ENCODE measurements at places on chromosomes 1 and 21. TPM values are rescaled to one million over a fixed set of nuclear protein-coding genes. Genes with fewer than 3 reads are reported as not detected.

GRCh38 chr1:10546896-10547295 is 72.1 kb downstream of the PEX14 start:
- no peak for DNase-seq

- DNase-seq = no peak
Observed at GRCh38 chr1:224149709-224150108, 33.3 kb upstream of the DEGS1 start.

DNA sequence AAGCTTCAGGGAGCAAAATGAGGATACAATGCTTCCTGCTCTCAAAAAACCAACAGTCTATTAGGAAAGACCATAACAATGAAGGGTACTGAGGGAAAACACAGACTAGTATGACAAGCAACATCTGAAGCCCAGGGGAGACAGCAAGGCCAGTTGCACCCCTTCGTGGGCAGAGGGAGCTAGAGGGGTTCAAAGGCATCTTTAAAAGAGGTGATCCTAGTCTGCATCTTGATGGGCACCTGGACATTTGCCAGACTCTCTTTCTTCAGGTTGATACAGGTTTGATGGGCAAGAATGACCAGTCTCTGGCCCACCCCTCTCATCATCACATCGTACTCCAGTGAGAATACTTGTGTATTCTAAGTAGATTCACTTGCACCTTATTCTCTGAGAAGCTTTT is 177.7 kb downstream of the VAV3 start:
- DNase-seq = peak; percentile 37

- no peak for DNase-seq
Observed at GRCh38 chr1:62585469-62586155, 11.7 kb upstream of the ANGPTL3 start.

- DNase-seq = no peak
Observed at GRCh38 chr1:8955406-8955805, 9.7 kb downstream of the CA6 start.

DNA sequence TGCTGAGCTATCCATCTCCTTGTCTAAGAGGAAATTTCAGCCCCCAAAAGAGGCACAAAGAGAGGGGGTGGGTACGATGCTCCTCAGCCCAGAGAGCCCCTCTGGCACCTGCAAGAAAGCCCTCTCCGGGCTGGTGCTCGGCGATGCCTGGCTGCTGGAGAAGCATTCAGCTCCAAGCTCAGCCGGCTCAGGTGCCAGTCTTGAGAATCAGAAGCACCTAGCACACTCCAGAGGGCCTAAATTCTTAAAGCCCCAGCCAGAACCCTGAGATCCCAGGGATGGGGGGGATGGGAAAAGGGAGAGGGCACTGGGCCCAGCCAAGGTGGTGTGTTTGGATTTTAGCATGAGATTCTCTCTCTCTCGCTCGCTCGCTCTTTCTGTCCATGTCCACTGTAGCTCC is 2.9 kb downstream of the GRIK3 start:
- DNase-seq = no peak

- DNase-seq = no peak
Observed at GRCh38 chr1:67733681-67734322, 48.8 kb downstream of the GADD45A start.

DNA sequence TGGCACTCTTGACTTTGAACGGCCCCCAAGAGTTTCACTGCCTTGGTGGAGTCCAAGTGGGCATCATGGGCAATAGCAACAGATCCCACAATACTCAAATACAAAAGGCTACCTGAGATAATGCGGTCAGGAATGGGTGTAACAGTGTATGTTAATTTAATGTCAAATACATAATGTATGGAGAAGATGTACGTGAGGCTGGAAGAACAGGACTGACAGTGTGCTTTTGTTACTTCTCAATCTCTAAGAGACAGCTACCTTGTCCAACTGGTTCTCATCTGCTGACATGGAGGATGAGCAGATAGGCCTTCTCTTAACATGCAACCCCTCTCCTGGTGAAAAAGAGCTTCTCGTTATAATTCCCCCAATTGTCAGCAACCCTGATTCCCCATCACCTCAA is 167.2 kb downstream of the APP start:
- no peak for DNase-seq

DNA sequence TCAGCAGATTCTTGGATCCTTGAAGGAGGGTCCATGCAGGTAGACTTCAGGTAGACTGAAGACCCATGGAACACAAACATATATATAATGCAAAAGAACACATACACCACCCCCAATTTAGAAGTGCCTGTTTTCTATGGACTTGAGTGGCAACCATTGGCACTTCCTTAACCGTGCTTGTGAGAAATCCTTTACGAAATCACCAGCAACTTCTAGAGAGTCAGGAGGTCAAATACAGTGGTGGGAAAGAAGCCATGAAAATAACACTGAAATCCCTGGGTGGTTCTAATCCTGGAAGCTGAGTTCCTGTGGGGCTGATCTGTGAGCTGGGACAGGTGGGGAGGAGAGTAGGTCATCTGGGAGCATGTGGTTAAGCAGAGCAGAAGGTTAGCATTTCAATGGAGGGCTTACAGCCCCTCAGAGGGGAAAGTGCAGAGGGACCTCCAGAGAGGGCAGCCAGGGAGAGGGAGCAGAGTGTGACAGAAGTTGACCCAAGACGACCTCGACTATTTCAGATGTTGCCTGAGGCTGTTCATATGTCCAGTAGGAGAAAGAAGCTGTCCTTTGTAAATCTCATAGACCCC is 13.0 kb upstream of the IL10 start:
- no peak for DNase-seq

DNA sequence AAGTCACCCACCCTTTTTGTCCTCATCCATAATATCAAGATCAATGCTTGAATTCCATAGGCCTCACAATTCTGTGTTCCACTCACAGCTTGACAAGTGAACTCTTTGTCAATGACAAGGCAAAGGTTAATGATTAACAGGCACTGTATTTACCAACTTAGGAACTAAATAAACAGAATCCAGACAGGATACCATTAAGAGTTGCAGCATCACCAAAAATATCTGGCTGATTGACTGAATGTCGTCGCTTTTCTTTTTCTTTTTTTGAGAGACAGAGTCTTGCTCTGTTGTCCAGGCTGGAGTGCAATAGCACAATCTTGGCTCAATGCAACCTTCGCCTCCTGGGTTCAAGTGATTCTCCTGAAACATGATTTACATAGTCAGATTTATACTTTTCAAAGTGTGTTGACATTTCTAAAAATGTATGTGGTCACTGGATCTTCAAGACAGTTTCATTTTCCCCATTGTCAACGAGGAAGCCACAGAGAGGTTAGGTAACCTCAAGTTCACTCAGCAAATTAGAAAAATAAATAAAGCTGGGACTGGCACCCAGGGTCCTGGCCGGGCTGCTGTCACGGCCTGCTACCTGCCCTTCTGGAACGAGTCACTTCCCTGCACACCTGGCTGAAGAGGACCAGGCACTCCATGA is 81.0 kb downstream of the PDE9A start:
- no peak for DNase-seq

DNA sequence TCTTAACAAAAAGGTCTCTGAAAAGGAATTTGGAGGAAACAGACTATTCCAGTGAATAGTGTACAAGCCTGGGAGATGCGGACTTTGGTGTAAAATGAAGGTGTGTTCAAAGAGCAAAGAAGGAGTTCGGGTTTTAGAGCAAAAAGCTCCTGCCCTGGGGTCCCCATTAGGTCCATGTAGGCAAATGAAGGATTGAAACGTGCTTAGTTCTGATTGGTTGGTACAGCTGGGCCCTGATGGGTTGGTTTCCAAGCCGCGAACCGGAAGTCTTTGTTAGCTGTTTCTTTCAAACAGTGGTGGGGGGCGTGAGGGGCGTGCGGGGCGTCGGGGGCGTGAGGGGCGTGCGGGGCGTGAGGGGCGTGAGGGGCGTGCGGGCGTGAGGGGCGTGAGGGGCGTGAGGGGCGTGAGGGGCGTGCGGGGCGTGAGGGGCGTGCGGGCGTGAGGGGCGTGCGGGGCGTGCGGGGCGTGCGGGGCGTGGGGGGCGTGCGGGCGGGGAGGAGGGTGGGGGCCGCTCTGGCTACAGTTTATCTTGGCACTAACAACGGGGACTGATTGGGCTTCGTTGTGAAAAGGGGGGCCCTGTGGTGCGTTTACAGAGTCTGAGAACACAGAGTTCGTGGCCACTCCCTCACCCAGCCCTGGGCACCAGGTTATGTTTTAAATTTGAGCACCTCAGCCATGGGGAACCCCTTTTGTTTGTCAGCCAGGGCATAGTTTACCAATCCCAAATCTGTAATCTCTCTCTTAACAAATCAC is 29.4 kb downstream of the LRRC3 start:
- no peak for DNase-seq

DNA sequence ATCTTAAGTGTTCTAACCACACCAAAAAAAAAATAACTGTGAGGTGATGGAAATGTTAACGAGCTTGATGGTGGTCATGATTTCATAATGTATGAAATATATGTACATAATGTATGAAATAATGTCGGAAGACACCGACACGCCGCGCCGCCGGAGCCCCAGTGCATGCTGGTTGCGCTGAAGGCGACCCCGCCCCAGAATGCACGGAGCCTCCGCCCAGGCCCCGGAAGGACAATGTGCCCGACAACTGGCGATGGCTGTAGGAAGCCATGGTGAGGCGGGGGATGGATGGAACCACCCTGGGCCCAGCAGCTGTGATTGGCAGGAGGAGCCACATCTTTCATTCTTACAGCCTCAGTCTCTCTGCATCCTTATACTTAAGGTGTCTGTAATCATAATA is 7.4 kb downstream of the OR2T10 start:
- no peak for DNase-seq

- no peak for DNase-seq
Observed at GRCh38 chr1:7348580-7348979, 422.5 kb upstream of the VAMP3 start.

DNA sequence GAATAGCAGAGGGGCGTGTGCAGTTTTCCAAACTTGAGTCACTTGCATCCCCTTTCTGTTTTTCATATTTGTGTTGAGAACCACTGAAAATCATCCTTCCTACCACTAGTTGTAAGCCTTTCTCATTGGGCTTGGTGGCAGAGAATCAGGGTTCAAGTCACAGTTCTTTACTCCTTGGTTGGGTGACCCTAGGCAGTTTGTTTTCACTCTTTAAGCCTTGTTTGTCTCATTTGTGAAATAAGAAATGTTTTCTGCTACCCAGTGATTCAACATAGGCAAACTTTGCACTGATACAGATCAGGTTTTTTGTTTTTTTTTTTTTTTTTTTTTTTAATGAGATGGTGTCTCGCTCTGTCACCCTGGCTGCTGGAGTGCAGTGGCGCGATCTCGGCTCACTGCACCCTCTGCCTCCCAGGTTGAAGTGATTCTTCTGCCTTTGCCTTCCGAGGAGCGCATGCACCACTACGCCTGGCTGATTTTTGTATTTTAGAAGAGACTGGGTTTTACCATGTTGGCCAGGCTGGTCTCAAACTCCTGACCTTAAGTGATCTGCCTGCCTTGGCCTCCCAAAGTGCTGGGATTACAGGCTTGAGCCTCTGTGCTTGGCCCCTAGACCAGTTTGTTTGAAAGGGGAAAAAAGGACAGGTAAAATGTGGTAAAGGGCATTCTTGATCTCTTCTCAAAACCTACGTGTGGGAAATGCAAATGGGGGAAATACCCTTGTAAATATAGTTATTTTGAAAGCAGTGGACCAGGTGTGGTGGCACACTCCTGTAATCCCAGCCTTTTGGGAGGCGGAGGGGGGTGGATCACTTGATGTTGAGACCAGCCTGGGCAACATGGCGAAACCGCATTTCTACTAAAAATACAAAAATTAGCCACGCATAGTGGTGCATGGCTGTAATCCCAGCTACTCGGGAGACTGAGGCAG is 3.2 kb downstream of the CLIC4 start:
- DNase-seq = no peak

DNA sequence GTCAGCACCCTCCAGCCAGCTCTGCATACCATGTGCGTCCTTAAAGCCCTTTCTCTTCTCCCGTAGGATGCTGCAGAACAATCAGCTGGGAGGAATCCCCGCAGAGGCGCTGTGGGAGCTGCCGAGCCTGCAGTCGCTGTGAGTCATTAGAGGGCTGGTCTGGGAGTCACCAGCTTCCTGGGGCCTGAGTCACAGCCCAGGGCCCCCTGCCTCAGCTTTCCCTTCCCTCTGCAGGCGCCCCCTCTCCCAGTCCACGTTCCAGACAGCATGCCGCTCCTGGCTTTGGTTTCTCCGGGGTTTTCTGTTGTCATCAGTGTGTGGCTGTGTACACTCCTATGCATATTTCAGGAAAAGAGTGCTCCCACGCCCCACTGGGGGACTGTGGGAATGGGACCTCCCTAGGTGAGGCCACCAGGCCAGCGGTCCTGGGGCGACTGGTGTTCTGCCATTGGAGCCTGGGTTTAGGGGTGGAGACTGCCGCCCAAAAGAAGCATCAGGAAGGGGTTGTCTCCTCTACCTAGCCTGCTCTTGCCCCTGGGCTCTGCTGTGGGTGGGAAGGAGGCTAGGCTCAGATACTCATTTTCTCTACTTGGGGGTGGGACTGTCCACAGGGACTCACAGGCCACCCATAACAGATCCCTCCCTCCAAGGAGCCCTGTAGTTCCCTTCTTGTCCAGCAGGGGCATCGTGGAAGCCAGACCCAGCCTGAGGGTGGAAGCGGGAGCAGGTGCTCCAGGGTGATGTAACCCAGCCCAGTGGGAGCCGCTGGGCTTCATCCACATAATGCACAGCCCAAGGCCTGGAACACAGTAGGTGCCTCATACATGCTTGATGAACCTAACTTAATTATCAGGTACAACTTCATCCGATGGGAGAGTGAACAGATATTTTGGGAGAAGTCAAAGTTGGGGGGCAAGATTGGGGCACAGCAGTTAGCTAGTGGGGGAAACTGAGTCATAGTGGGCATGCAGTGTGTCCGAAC is 42.5 kb downstream of the LGR6 start:
- peak; percentile 69 for DNase-seq

DNA sequence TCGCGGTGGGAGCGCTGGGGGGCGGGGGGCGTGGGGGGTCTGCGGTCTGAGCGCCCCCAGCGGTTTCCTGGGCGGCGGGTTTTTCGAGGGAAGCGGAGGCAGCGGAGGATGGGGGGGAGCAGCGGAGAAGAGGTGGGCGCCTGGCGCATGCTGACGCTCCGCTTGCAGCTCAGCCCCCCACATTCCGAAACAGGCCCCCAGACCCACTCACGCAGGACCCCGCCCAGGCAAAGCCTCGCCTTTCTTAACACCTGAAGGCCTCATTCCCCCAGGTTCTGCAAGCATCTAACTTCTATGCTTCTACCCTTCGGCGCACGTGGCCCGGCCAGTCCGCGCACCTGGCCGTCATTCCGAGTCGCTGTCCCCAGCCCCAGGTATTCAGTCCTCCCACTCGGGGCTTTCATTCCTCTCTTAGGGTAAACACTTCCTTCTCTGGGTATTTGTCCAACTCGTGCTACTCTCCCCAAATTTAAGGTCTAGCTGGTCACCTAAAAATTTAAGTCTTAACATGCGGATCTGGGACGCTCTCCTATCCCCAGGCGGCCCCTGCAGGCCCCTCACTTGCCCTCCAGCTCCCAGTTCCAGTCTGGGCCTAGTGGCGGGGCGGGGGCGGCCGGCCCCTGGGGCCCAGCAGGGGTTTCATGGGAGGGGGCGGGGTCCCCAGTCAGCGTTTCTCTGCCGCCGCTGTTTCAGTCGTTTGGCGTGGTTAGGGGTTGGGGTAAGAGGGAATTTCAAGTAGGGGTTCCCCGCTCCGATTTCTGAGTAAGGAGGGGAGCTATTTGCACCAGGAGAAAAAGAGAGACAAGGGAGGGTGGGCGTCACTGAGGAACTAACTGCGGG is 2.8 kb upstream of the ZBTB7B start:
- DNase-seq = no peak

GRCh38 chr1:90724926-90725656 is 8.0 kb upstream of the BARHL2 start:
- DNase-seq = no peak

Gene LRRC38
- not detected for total RNA-seq

Gene CD247
- total RNA-seq = 252 TPM

Gene REG4
- total RNA-seq = 10.3 TPM

Gene ZCCHC17
- 24.4 TPM for total RNA-seq

Gene PLCH2
- 30.3 TPM for total RNA-seq

Gene S100A3
- total RNA-seq = not detected

Gene KCNH1
- not detected for total RNA-seq

Gene PIGV
- total RNA-seq = 21.5 TPM

Gene KRTCAP2
- 170 TPM for total RNA-seq

Data from activated naive CD8-positive, alpha-beta T cell treated with anti-CD3 and anti-CD28 coated beads, Interleukin-2, amount 10 ng/mL, durations not matched to agents 7 days and 5 days (primary cell).